NB4 (cell line): ENCODE measurements at places on chromosomes 3 and 15.

DNA sequence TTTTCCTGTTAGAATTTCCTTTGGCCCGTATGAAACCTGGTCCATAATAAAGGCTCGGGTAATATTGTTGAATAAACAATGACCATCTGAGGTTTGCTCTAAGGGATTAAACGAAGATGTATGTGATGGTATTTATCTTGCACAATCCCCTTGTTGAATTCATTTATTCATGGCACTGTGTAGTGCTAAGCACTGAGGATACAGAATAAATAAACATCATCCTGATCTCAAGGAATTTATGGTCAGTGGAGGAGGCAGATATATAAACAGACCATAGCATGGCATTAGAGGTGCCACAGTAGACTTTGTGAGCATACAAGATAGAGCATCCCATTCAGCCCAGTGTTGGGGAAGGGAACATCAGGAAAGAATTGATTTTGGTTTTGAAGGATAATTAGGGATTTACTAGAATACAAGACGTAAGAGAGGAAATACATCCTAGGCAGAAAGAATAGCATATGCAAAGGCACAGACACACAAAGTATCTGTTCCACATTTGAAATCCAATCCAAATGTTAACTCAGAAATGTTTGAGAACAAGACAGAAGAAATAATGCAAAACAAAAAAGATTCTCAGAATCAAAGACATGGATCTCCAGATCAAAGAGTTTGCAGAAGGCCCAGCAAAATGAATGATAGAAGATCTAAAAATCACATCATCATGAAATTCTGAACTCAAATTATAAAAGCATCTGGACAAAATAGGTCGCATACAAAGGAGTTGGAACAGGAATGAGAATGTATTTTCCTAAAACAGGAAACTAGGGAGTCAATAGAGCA lies 5.4 kb upstream of the IGF2BP2 start:
- DNase-seq = no peak

DNA sequence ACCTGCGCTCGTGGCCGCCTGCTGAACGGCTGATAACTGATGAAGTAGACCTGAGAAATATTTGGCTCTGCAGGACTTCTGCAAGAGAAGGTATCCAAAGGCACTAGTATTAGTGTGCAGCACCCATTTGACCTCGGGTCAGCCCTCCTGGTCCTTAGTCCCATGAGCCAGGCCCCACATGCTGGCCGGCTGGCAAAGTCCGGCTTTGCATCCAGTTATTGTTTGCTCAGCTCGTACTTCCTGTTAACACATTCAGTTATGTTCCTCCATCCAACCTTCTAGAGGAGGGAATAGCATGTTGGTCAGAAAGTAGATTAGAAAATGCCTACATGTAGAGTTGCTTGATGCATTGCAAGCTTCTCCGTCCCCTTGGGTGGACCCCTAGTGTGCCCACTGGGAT lies 385.7 kb upstream of the RGMA start:
- no peak for DNase-seq

DNA sequence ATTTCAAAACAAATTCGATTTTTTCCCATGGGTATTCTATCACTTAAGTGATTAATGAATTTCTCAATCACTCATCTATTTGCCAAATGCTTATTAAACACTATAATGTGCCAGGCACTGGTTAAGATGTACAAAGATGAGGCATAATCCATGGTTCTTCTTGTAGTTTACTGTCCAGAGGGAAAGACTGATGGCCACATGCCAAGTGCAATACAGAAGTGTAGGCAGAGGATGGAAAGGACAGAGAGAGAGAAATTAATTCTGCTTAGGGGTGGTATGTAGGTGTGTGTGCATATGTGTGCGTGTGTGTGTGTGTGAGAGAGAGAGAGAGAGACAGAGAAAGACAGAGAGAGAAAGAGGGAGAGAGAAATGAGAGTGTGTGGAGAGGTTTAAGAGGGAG lies 120.8 kb upstream of the CCNL1 start:
- no peak for DNase-seq

DNA sequence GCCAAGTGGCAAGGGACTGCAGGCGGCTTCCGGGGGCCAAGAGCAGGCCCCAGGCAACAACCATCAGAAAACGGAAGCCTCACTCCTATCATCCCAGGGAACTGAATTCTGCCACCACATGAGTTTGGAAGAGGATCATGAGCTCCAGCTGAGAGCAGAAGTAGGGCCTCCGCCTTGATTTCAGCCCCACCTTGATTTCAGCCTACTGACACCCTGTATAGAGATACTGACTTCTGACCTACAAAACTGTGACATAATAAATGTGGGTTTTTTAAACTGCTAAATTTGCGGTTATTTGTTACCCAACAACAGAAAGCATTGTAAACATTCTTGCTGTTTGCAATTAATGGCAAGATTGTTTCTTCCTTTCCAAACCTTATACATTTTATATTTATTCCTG lies 21.6 kb upstream of the RARRES1 start:
- no peak for DNase-seq

- DNase-seq = no peak
Observed at GRCh38 chr3:50630394-50630793, 13.4 kb downstream of the MAPKAPK3 start.

GRCh38 chr3:30135190-30135589 lies 471.2 kb upstream of the TGFBR2 start:
- DNase-seq = no peak

GRCh38 chr15:80234883-80235282 lies 17.1 kb downstream of the CTXND1 start:
- peak; percentile 65 for DNase-seq

- no peak for DNase-seq
Observed at GRCh38 chr3:119636249-119636648, 24.1 kb downstream of the POPDC2 start.

DNA sequence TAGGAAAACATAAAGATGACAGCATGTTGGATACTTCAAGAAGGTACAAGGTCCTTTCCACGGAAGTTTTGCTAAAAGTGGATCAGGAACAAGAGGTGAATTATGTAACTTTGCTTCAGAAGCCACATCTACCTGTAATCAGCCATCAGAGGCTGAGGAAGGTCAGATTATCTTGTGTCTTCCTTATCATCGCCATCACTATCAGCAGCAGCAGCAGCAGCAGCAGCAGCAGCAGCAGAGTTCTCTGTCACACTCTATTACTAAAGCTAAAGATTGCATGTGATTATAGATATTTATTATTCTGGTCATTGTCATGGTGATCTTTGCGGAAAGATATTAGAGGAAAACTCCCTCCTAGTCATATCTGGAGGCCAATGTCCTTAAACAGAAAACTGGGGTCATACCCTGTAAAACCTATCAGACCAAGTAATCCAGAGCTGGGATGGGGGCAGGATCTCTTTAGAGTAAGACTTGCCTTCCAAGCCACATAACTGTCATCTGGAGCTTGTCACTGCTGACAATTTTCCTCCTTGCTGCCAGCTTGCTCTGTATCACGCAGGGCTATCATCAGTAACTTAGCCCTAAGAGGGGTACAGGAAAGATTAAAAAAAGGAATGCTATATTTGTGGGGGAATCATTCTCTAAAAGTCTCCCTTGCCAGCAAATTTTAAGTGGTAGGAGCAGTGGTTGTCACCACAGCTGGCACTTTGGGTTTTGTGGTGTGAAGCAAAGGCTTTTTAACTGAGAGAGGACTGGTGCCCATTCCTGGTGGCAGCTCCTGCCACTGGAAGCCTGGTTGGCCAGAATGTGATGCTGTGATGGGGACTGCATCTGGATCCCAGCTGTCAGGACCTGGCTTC lies 130.9 kb upstream of the RASGRP1 start:
- peak; percentile 11 for DNase-seq

GRCh38 chr15:69133862-69134519 lies 26.4 kb upstream of the GLCE start:
- no peak for DNase-seq

GRCh38 chr3:30659270-30660130 lies 53.1 kb downstream of the TGFBR2 start:
- DNase-seq = peak; percentile 49

GRCh38 chr15:87733977-87734376 lies 522.6 kb downstream of the NTRK3 start:
- DNase-seq = no peak

- DNase-seq = no peak
Observed at GRCh38 chr15:95630683-95631082, 699.8 kb upstream of the NR2F2 start.
